Left lobe of liver (tissue), 2 donors: ENCODE measurements at places on chromosomes 13 and 19. TPM values are rescaled to one million over a fixed set of nuclear protein-coding genes. Genes with fewer than 3 reads are reported as not detected.

ERICH4 gene
- total RNA-seq = not detected

ZNF737 gene
- 2.3 TPM for total RNA-seq

TNFSF13B gene
- 3.2 TPM for total RNA-seq

LACC1 gene
- 3.7 TPM for total RNA-seq

ZNF729 gene
- total RNA-seq = not detected

CBY2 gene
- not detected for total RNA-seq

SYT3 gene
- total RNA-seq = not detected

ZNF728 gene
- not detected for total RNA-seq

PCDH8 gene
- total RNA-seq = not detected

KLK3 gene
- not detected for total RNA-seq

PCDH9 gene
- total RNA-seq = 2.4 TPM

COMP gene
- not detected for total RNA-seq

SIGLECL1 gene
- not detected for total RNA-seq

PALM gene
- 6.6 TPM for total RNA-seq

PLVAP gene
- total RNA-seq = 4.6 TPM

FRY gene
- total RNA-seq = 15.1 TPM
